ENCODE measurements at places on chromosomes 6 and 20. TPM values are rescaled to one million over a fixed set of nuclear protein-coding genes. Genes with fewer than 3 reads are reported as not detected.

GRCh38 chr6:125512621-125513020 lies 210.9 kb upstream of the HDDC2 start:
- DNase-seq = no peak

DNA sequence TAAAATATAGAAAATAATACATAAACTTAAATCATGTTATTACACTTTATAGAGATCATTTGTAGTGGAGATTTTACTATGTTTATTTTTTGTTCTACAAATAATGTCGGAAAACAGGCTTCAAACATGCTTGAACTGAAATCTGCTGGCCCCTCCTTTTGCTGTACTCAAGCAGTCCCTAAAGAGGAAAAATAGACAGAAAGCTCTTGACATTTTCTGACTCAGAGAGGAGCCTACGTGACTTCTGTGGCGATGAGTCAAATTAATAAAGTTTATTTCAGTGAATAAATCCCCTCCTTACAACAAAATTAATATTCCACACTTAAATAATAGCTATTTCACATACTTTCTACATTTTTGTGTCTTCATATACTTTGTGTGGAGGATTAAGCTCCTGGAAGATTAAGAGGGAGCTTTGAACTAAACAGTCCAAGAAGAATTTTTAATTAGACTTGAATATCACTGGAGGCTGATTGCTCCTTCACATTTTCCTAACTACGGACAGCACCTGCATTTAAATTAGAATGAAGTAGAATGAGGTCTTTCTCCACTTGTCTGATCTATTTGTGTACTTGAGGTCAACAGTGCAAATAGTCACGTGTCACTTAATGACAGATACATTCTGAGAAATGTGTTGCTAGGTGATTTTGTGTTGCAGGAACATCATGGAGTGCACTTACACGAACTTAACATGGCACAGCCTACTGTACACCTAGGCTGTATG lies 1.7 kb upstream of the TREM1 start:
- no peak for DNase-seq

DNA sequence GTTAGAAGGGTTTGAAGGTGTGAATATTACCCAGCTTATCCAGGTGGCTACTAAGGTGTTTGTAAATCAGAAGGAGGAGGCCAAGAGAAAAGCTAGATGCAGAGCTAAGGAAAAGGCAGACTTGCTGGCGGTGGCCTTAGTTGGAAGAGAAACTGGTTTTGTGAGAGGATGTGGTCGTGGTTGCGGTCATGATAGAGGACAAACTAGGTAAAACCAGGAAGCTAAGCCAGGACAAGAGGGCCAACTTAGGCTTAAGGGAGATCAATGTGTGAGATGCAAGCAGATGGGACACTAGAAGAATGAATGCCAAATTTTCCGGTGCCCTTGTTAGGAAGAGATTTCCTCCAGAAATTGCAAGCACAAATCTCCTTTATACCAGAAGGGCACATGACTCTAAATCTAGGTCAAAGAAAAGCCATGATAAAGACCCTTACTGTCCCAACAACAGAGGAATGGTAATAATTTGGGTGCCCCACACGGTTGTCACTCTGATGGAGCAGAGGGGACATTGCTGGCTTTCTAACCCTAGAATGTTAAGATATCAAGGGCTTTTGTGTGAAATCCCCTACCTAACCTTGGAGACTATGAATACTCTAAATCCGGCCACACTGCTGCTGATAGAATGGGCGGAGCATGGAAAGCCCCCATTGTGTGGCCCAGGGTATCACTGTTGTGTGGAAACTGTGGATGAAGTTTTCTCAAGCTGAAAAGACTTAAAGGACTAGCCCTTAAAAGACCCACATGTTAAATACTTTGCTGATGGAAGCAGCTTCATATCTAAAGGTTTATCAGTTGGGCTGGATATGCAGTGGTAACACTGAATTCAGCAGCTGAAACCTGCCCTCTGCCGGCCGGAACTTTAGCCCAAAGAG lies 7.8 kb downstream of the IL22RA2 start:
- no peak for DNase-seq

DNA sequence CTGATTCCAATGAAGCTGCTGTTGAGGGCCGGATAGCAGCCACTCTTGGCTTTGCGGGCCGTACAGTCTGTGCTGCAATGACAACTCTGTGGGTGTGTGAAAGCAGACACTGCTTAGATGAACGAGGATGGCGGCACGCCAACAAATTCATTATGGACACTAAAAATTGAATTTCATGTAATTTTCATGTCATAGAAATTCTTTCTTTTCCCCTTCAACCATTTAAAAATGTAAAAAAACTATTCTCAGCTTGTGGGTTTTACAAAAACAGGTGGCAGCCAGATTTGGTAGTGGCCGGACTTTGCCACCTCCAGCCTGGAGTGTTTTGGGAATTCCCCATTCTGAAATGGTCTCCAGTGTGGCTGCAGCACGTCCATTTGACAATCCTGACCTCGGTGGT lies 26.0 kb downstream of the MAS1 start:
- DNase-seq = no peak

The ZNF165 gene
- polyA plus RNA-seq = 1.6 TPM

DNA sequence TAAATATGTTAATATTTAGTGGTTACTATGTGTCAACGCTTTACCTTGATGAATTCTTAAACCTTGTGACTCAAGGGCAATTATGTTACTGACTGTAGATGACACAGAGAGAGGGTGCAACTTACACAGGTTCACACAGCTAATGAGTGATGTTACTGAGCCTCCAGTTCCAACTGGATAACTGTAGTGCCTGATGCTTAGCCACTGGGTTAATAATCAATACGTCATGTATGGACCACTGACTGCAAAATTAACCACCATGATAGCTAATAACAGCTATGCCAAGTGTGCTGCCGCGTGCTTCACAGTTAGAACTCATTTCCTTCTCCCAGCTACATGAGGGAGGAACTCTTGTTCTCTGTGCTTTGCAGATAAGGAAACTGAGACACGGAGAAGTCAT lies 45.4 kb downstream of the SIRPA start:
- no peak for DNase-seq

DNA sequence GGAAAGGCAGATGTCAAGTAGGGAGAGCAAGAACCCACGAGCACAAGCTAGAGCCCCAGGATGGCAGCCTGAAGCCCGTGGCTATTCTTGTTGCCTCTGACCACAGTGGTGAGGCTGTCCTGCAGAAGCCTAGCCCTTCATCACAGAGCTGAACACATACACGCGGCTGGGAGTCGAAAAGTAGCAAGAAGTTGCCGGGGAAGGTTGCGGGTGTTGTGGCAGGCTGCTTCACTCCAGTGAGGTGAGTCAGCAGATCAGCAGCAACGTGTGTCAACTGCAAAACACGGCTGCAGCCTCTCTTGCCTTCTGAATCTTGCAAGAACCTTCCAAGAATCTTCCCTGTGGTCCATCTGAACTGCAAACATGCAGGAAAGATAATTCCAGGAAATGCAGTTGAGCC lies 10.6 kb upstream of the STX16 start:
- no peak for DNase-seq

The HLA-F gene
- 530 TPM for polyA plus RNA-seq

The ETV7 gene
- polyA plus RNA-seq = 5.5 TPM

The CRISP1 gene
- polyA plus RNA-seq = 0.05 TPM

DNA sequence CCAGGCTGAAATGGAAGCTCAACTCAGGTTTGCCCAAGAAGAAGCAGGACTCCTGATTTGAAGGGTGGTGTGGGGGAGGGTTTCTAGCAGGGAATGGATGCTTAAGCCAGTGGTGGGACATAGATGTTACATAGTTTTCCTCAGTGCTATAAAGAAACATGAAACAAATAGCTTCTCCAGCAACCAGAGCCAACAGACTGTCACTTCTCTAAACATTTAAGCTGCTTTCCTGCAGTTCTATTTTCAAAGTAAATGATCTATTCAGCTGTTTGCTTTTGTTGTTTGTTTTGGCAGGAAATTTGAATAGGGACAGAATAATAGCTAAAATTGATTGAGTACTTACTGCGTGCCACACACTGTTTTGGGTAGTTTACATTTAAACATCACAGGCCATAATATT lies 169.0 kb downstream of the UST start:
- DNase-seq = no peak

The RAB23 gene
- 5.8 TPM for polyA plus RNA-seq

- no peak for DNase-seq
Measured at GRCh38 chr20:48945840-48946514, 24.5 kb downstream of the ARFGEF2 start.

- DNase-seq = peak; percentile 81
Measured at GRCh38 chr6:26197933-26198721, 110.9 kb downstream of the HFE start.

The ARMH2 gene
- polyA plus RNA-seq = 0.21 TPM

DNA sequence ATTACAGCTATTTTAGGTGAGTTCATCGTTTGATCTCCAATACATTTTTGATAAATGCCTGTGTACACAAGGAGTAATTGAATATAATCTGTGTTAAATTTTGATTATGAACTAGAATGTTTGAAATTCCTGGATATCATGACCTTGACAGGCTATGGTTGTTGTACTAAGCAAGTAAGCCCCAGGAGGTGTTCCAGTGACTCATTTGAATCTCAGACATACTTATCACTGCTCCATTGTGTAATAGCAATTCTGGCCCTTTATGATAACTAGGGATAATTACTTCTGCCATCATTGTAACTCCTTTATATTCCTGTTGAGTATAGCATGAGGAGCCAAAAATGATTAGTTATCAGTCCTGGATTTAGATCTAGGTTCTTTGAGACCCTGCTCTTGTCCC lies 1424.6 kb upstream of the ADGRB3 start:
- DNase-seq = no peak

GRCh38 chr6:37985355-37985754 lies 165.8 kb downstream of the ZFAND3 start:
- DNase-seq = no peak

The LTB gene
- 128 TPM for polyA plus RNA-seq

DNA sequence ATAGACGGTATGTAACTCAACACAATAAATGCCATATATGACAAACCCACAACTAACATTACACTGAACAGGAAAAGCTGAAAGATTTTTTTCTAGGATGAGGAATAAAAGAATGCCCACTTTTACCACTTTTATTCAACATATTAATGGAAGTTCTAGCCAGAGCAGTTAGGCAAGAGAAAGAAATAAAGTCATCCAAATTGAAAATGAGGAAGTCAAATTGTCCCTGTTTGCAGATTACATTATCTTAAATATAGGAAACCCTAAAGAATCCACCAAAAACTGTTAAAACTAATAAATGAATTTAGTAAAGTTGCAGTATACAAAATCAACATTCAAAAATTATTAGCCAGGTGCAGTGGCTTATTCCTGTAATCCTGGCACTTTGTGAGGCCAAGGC lies 24.6 kb upstream of the ADGB start:
- DNase-seq = no peak

- DNase-seq = no peak
Measured at GRCh38 chr6:15065261-15065989, 180.4 kb upstream of the JARID2 start.

The GGT7 gene
- polyA plus RNA-seq = 19.4 TPM

The C6orf141 gene
- 5.1 TPM for polyA plus RNA-seq

GRCh38 chr20:21184819-21185218 lies 58.9 kb downstream of the KIZ start:
- DNase-seq = no peak

The NR2E1 gene
- polyA plus RNA-seq = 0.11 TPM

DNA sequence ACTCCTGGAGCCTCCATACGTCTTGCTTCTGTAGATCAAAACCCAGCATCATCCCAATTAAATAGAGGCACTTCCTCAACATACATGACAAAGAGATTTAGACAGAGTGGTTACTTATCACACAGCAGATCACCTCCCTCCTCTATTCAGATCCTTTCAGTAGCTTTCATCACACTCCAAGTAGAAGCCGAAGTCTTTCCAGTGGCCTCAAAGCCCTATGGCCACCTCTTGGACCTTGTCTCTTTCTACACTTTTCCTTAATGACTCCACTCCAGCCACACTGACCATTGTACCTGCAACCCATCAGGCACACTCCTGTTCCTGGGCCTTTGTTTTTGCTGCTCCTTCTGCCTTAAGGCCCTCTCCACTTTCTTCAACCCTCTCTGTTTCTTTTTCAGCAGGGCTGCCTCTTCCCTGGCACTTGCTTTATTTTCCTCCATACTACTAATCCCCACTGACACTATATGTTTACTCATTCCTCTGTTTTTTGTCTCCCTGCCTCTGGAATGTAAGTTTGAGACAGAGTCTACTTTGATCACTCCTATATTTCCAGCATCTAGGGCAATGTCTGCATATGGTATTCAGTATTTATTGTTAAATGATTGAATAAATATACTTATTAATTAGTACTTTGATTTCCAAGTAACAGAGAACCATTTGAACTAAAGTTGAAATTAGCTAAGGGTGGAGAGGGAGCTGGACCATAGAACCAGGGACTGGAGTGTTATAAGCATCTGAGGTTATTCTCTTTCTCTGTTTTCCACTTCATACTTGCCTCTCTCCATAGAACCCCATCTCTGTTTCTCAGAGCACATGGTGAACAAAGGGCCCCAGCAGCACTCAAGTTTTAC lies 43.4 kb upstream of the TRAM2 start:
- DNase-seq = no peak

The SCRT2 gene
- under 0.01 TPM for polyA plus RNA-seq

The SIRPD gene
- 0.46 TPM for polyA plus RNA-seq

The IL17F gene
- polyA plus RNA-seq = 0.96 TPM
